ENCODE measurements at places on chromosomes 12 and 14.

- DNase-seq, result no peak
Measured at GRCh38 chr12:15770581-15770980, 18.6 kb downstream of the EPS8 start.

GRCh38 chr12:6187948-6188793 lies 12.0 kb upstream of the CD9 start:
- DNase-seq, result no peak

DNA sequence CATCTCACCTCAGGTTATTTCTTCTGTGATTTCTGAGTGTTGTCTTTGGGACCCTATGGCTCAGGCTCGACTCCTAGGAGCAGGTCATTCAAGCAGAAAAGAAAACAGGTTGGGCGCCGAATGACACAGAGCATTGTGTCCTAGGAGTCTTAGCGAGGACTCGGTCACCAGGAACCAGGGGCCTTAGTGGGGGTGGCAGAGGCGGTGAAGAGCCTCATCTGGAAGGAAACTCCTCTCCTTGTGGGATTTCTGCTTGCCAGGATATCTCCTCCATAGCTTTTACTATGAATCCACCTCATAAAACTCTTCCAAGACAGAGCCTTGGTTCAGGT lies 630 bp downstream of the PLEKHH1 start:
- no peak for DNase-seq

DNA sequence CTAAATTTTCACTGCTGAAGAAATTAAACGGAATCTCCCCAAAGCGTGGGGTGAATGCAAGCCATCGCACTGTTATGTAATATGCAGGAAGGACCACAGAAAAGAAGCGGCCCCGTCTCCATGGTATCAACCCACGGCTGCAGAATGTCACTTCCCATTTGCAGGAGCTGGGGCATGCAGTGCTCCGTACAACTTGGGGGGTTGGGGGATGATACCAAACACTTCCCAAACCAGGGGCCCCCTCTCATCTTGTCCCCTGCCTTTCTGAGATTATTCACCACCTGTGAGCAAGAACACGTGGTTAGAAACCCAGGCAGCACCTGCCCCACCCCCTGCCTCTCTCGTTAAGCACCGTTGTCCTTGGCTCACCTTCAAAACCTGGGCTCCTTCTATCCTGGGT lies 505.1 kb upstream of the TMEM132C start:
- DNase-seq, result no peak

GRCh38 chr12:65741656-65742017 lies 82.6 kb upstream of the HMGA2 start:
- no peak for DNase-seq

All from AG04450 (cell line).